NCI-H1694 treated with DMSO at 0.1 percent for 48 hours (cell line): ENCODE measurements at places on chromosomes 3 and 15.
A peak's percentile ranks its signal among the peaks of the same experiment; 100 is the strongest.

GRCh38 chr3:13812034-13812471, 67.8 kb downstream of the WNT7A start:
- no peak for DNase-seq

DNA sequence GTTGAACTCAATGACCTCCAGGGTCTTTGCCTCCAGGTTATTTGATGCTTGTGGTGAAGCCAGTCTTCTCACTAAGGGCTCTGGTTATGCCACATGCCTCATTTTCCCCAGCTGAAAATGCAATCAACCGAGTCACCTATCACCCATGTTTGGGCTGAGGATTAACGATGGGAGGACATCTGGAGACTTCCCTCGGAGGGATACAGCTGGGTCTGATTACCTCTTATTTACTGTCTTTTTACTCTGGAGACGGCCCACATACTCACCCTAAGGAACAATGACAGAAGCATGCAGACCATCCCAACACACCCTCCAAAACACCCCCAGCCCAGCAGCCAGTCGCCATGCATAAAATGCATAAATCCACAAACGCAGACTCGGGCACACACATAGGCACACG, 187.4 kb downstream of the OPA1 start:
- DNase-seq, result no peak

DNA sequence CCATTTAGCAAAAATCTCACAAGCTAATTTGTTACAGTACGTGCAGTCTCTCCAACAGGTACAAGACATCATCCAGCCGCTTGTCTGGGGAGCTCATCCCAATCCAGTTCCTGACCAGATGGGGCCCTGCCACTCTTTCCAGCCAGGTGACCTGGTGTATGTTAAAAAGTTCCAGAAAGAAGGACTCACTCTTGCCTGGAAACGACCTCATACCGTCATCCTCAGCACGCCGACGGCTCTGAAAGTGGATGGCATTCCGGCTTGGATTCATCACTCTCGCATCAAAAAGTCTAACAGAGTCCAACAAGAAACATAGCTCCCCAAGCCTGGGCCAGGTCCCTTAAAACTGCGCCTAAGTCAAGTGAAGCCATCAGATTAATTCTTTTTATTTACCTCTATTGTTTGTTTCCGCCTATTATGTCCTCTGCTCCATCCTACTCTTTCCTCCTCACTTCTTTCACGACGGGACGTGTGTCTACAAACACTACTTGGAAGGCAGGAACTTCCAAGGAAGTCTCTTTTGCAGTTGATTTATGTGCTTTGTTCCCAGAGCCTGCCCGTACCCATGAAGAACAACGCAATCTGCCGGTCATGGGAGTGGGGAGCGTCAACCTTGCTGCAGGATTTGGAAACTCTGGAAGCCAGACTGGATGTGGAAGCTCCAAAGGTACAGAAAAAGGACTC, 37.5 kb downstream of the ZBTB11 start:
- DNase-seq, result no peak

GRCh38 chr15:63189941-63190768, 749 bp downstream of the RAB8B start:
- no peak for DNase-seq

DNA sequence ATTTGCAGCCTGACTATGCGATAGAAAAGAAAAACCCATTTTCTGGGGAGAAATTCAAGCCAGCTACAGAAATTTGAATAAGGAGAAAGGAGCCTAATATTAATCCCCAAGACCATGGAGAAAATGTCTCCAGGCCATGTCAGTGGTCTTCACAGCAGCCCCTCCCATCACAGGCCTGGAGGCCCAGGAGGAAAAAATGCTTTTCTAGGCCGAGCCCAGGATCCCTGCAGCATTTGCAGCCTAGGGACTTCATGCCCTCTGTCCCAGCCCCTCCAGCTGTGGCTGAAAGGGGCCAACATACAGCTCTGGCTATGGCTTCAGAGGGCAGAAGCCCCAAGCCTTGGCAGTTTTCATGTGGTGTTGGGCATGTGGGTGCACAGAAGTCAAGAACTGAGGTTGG, 26.3 kb downstream of the ARRDC4 start:
- no peak for DNase-seq

DNA sequence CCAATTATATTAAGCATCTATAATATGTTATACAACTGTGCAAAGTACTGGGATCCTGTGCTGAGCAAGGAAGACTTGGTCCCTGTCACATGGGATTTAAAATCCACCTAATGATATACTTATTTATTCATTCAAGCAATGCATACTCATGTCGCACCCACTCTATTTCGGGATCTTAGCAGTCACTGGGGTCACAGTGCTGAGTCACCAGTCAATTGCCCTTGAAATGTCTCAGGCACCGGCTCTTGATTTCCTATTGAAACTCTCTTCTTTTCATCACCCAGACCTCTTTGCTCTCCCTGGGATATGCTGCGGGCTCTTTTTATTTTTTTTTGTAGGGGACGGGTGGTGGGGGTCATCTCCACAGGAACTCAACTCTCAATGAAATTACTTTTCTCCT, 194.5 kb upstream of the GAP43 start:
- no peak for DNase-seq

- DNase-seq, result no peak
These were observed 117.8 kb downstream of the CPNE4 start for GRCh38 chr3:131917006-131917405.

DNA sequence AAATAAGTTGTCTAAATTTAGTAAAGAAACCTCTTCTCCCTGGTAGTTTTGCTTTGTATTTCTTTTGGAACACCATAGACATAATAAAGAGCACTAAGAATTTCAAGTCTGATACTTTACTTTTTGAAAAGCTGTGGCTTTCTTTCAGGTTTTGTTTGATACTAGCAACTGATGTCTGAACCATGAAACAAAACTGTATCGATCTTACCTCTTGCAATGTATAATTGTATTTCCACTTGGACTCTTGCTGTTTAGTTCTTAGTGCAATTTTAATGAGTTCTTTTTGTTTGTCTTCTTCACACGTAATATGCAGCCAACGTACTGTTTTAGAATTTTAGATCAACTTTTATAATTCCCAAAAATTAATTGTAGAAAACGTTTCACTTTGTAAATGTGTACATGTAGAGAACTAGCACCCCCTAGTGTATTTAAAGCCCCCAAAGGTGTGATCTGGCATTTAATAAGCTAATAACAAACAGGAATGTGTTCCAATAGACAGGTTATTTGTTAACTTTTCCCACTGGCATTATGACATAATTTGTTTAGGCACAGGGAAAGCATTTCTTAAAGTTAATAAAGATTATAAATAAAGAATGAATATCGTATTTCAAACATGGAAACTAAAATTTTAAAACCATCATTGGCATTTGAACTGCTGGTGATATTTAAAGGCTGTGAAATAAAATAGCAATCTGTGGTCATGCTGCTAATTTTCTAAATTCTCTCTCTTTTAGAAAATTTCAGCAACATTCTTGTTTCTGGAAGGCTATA, 289.1 kb upstream of the DNAJC19 start:
- peak; percentile 9 for DNase-seq

- DNase-seq, result no peak
These were observed 125.7 kb downstream of the STAG1 start for GRCh38 chr3:136626493-136626892.

- DNase-seq, result no peak
These were observed 12.4 kb downstream of the LINGO1 start for GRCh38 chr15:77620297-77620696.

GRCh38 chr15:100919481-100920405, 586 bp downstream of the LRRK1 start:
- DNase-seq, result no peak

GRCh38 chr3:42582474-42583070, 805 bp upstream of the SEC22C start:
- DNase-seq, result no peak

GRCh38 chr3:67648701-67649100, 5.7 kb downstream of the SUCLG2 start:
- DNase-seq, result no peak

GRCh38 chr3:173395073-173395411, 2.5 kb upstream of the NLGN1 start:
- no peak for DNase-seq

GRCh38 chr15:64071931-64072765, 21.5 kb downstream of the CIAO2A start:
- DNase-seq, result no peak

DNA sequence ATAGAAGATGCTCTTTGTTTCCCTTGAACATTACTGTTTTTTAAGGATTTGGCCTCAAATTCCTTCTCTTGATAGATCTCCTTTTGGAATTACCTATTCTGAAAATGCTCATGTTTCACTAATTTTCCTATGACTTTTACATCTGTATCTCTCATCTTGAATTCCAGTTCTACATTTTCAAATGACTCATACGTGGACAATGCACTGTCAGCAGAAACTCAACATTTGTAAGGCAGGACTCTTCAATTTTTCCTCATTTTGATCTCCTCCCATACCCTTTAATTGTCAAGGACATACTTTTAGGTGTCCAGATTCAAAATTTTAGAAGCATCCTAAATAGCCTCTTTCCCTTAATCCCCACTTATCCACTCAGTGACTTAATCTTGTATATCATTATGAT, 341.0 kb upstream of the RASGRP1 start:
- DNase-seq, result no peak

- no peak for DNase-seq
These were observed 23.7 kb downstream of the PRR23E start for GRCh38 chr3:127216415-127217261.

GRCh38 chr3:97201814-97202213, 387.4 kb downstream of the EPHA6 start:
- DNase-seq, result no peak

DNA sequence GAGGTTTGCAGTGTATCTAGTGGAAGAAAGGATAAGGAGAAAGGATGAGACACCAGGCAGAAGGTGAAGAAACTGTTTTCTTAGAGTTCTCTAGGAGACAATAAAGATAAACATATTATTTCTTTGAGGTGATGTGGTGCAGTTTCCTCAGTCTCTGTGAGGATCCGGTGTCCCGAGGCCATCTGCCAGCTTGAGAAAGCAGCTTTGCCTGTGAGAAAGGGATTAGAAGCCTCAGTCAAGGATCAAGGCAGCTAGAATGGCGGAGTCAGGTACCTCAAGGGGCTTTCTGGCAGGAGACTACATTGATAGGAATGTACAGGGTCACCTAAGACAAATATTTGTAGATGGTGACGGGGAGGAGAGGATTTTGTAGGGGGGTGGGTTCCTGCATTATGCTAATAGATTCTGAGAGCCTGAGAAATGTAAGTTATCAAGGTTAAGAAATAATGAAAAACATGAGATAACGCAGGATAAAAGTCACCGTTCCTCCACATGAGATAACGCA, 103.9 kb upstream of the MB21D2 start:
- DNase-seq, result no peak

- no peak for DNase-seq
These were observed 42.1 kb downstream of the MINAR1 start for GRCh38 chr15:79474252-79474651.

- no peak for DNase-seq
These were observed 298.8 kb downstream of the CHST2 start for GRCh38 chr3:143418391-143418790.

GRCh38 chr3:133112666-133113065, 74.5 kb downstream of the TMEM108 start:
- no peak for DNase-seq

DNA sequence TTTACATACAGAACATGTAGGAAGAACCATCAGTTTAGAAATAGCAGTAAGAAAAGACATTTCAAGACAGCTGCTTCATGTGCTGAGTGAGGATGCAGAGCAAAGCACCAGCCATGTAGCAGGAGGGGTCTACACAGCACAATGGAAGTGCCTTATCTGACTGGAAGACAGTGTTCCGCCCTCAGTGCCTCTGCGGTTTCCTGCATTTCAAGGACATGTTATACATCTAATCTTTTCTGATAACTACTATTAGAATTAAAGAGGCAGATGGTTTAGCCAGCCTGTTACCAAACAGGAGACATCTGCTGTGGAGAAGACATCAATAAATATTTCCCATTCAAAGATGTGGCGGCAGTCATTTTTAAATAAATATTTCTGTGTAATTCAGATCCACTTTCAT, 10.6 kb downstream of the LSG1 start:
- DNase-seq, result peak; percentile 75

- no peak for DNase-seq
These were observed 32.8 kb upstream of the ST3GAL6 start for GRCh38 chr3:98730338-98730737.

- no peak for DNase-seq
These were observed 107.7 kb downstream of the THRB start for GRCh38 chr3:24387000-24387399.

DNA sequence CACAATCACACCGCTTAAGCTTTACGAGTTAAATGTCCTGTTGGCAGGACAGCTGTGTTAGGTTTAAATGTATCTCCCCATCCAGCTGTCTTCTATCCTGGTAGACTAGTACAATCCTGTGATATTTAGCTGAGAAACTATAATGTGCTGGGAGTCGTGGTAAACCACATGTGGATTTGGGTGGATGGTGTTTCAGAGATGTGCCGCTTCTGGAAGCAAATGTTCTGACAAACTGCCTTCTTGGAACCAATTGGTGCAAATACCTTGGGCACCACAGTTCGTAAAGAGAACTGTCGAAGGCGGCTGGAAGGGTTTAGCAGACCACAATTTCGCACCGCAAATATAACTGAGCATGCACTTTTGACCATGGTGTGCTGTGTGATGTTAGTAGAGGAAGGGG, 15.0 kb downstream of the SCG5 start:
- DNase-seq, result no peak

GRCh38 chr15:62348623-62349022, 183.5 kb upstream of the C2CD4B start:
- DNase-seq, result no peak

GRCh38 chr3:97823046-97824004, 1.5 kb downstream of the CRYBG3 start:
- no peak for DNase-seq

- DNase-seq, result no peak
These were observed 235.6 kb upstream of the COL8A1 start for GRCh38 chr3:99402755-99403154.

- DNase-seq, result no peak
These were observed 24.3 kb downstream of the SNX33 start for GRCh38 chr15:75671730-75672602.

DNA sequence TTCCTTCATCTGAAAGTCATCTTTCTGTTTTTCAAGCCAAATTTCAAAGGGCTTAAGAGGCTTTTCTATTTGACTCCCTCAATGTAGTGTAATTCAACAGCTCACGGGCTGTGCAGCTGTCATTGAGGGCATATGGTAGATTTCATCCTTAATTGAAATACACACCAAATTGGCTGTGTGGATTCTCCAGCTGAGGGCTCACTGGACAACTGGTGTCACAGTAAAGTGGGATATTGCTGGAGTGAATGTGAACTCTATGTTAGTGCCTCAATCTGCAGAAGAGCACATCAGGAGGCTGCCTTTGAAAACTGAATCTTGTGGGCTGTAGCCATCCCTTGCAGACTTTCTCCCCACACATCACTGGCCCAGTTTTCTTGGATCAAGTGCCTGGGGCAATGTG, 120.1 kb downstream of the GALK2 start:
- DNase-seq, result no peak

GRCh38 chr15:93458597-93458996, 369.6 kb upstream of the RGMA start:
- DNase-seq, result no peak
